ENCODE measurements at places on chromosomes 4 and X.

- DNase-seq, result no peak
Observed at GRCh38 chrX:78102091-78102490, 2.0 kb upstream of the PGK1 start.

DNA sequence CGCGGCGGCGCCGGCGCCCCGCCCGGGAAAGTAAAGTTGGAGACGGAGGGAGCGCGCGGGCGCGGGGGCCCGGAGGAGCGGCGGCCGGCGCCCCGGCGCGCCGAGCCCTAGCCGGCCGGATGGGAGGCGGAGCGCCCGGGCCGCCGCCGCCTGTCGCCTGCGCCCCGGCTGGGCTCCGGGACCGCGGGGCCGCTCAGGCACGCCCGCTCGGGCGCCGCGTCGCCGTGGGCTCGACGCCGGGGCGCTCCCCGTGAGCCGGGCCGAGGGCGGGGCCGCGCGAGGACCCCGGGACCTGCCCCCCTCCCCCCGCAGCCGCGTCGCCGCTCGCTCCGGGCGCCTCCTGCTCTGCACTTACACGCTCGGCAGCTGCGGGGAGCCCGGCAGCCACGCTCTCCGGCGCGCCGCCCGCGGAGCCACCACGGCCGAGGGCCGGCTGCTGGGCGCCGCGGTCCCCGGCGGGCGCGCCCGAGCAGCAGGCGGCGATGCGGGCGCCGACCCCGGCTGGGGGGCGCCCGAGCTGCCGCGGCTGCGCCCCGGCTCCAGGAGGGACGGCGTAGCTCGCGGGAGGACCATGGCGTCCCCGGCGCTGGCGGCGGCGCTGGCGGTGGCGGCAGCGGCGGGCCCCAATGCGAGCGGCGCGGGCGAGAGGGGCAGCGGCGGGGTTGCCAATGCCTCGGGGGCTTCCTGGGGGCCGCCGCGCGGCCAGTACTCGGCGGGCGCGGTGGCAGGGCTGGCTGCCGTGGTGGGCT is at the start of gene ADRA2C:
TSS of gene ADRA2C (plus strand) at position 350 of the 749 bp plus-strand sequence. CDS start at position 572, 222 bp downstream.
- no peak for DNase-seq

DNA sequence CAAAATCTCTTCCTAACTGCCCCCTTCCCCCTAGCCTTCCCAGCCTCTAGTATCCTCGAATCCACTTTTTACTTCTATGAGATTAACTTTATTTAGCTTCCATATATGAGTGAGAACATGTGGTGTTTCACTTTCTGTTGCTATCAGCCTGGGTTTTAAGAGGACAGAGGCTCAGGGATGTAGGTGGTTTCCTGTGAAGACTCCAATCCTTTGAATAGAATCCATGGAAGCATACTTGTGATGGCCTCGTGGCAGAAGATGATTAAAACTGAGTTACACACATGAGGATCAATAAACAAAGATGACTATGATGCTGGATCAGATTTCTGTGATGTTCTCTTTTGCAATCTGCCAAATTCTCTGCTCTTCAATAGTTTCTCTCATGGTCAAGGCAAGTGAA is 29.8 kb downstream of the CD99L2 start:
- DNase-seq, result no peak

- no peak for DNase-seq
Observed at GRCh38 chrX:112087545-112087944, 5.0 kb upstream of the TRPC5 start.

DNA sequence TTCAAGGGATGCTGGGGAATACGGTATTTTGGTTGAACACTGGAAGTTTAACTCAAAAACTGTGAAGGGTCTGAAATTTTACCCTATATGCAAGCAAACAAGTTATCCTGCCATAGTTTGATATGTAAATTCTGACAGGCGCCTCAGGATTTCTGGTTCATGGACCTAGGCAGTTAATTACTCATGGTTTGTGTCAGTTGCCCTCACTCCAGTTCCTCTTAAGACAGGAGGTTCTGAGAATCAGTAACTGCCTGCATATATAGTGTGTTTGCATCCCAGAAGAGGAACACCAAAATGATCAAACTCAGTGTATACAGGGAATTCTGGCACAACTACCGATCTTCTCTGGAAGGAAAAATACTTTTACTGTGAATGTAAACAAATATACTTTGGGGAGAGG is 360.4 kb upstream of the NWD2 start:
- DNase-seq, result no peak

GRCh38 chr4:111707491-111707890 is 437.8 kb upstream of the FAM241A start:
- DNase-seq, result no peak

DNA sequence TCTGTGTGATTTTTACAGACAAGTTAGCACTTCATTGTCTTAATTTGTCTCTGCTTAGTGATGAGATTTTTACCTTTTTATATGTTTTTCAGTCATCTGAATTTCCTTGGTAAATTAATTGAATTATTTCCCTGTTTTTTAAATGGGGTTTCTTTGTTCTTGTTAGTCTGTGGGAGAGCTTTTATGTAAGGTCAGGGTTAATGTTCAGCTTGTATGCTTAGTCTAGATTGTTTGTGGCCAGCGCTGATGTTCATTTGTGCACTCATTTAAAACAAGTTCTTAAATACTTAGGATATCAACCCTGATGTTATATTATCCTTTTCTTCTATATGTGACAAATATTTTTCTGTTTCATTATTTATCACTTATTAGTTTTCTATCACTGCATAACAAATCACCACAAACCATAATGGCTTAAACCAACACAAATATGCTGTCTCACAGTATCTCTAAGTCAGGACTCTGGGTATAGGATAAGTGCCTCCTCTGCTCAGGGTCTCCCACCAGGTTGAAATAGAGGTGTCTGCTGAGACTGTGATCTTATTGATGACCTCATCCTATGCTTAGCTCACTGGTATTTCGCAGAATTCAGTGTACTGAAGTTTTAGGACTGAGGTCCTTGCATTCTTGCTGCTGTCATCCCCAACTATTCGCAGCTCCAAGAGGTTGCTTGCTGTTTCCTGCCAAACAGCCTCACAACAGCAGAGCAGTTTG is 53.2 kb downstream of the ATP10D start:
- DNase-seq, result no peak

- DNase-seq, result no peak
Observed at GRCh38 chr4:127668770-127669169, 36.0 kb downstream of the INTU start.

GRCh38 chr4:156971676-156972378 is at the start of gene PDGFC:
TSS of gene PDGFC (minus strand) at chr4:156971799. CDS start at chr4:156970903, 896 bp downstream.
- no peak for DNase-seq

- no peak for DNase-seq
Observed at GRCh38 chr4:153189016-153189801, 15.0 kb upstream of the TRIM2 start.

DNA sequence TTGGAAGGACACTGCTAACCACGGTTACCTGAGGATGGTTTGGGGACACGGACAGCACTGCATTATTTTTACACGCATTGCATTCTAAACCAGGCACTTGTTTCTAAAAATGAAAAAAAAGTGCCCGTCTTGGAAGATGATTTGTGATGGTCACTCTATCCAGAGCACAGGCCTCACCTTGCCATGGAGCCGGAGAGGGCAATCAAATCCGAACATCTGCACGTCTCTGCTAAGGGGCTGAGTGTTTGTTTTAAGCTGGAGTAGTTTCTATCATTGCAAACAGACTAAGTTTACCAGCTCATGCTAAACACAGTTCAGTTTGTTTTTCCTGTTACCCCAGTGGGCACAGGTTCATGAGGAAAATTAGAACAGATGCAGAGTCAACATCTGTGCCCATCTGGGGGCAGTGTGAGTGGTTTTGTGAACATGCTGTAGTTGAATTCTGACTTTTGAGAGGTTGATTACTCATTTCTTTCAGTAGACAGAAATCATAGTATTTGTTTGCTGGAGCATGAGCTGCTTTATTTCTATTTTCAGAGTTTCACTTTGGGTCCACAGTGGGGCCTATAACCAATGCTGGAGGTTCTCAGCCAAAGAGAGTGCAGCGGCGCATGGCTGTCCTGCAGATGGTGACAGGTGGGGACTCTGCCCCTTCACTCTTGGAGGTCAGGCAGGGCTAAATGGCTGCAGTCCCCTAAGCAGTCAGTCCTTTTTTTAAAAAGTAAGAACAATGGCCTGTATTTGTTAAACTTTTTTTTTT is 65.4 kb upstream of the ENPP6 start:
- no peak for DNase-seq

DNA sequence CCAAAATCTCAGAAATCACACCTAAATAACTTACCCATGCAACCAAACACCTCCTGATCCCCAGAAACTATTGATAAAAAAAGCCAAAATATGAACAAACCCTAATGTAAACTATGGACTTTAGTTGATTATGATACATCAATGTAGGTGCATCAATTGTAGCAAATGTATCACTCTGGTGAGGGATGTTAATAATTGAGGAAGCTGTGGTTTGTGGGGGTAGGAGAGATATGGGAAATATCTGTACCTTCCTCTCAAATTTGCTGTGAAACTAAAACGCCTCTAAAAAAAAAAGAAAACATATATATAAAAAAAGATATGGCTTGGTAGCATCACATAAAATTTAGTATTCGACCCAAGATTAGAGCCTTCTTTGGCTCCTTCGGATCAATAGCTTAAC is 144.3 kb upstream of the CPEB2 start:
- DNase-seq, result no peak

GRCh38 chr4:105670684-105671083 is 37.8 kb downstream of the INTS12 start:
- no peak for DNase-seq

DNA sequence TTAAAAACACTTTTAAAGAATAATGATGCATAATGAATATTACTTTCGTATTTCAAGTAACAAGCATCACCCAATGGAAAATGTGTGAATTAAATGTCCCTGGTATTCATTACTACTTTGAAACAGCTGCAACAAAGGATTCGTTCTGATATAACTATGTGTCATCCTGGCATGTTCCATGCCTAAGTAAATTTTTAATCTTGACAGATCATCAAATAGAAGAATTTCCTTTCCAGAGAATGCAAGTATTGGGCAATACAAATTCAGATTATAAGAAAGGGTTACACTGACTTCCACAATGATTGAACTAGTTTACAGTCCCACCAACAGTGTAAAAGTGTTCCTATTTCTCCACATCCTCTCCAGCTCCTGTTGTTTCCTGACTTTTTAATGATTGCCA is 105.3 kb downstream of the SPCS3 start:
- DNase-seq, result no peak

DNA sequence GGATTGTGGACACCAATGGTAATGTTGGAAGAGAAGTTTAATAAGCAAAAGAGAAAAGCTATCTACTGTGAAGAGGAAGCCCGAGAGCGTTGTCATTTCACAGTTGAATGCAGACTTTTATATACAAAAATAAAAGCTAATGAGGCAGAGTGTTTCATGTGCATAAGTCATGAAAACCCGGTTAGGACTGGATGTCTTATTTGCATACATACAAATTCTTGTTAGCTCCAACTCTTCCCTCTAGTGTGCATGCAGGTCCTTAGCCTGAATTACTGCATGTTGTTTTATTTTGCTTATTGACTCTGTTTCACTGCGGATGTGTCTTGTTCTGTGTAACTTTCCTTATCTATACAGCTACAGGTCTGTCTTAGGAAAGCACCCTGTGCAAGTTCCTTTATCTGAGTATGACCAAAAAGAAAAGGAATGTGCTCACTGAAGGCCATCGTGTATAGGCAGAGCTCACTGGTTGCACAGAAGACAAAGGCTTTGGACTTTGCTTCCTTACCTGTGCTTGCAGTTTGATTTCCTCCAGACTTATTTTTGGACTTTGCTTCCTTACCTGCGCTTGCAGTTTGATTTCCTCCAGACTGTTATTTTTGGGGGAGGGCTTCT is 25.1 kb upstream of the UGT2B11 start:
- no peak for DNase-seq

DNA sequence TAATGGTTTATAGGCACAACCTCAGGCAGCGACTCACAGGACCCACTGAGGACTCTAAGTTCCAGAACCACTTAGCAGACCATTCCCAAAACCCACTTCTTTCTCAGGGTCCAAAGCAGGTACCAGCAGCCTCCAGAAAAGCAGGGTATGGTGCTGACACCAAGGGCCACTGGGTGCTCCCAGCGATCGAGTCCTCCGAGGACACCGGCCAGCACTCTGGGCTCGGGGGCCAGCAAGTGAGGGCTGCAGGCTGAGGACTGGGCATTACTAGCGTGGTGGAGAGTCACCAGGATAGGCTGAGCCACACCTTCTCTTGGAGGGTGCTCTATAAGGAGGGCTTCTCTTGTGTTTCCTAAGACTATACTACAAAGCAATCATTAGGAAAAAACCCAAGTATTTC is 19.3 kb downstream of the LETM1 start:
- no peak for DNase-seq

DNA sequence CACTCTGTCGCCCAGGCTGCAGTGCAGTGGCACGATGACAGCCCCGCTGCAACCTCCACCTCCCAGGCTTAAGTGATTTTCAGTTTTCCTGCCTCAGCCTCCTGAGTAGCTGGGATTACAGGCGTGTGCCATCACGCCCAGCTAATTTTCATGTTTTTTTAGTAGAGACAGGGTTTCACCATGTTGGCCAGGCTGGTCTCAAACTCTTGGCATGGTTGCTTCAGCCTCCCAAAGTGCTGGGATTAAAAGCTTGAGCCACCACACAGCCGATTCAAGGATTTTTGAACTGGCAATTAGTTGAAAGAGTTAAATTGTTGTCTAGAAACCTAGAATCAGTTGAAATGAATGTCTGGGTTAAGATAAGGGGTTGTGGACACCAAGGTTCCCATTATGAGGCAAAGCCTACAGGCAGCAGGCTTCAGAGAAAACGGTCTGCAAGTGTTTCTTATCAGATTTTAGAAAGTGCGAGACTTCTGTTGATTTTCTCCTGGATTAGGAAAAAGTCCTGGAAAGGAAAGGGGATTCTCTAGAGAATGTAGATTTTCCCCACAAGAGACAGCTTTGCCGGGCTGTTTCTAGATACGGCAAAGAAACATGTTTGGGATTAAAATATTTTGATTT is 8.3 kb upstream of the CCNI start:
- DNase-seq, result no peak

DNA sequence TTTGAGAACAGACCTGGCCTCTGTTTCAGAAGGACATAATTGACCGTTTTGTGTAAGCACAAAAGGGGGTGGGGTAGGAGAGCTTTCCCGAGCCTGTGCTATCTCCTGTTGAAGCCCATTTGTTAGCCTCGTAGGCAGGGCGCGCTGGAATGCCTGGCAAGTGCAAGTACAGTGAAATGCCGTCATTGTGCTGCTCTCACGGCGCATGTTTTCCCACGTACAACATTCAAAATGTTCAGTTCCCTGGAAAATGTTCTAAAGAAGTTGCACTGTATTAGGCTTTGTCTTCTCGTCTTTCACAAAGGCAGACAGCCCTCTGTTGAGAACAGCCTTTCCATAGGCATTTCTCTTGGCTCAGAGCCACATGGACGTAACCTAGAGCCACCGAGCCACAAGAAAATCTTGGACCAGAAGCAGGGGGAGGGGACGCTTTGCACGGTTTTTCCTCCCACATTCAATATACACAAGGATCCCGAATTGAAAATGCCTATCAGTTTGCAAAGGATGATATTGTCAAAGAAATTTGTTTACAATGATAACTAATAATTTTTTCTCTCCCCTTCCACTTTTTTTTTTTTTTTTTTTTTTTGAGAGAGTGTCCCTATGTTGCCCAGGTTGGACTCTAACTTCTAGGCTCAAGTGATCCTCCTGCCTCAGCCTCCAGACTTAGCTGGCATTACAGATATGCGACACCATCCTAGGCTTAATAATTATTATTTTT is 54.6 kb upstream of the RAPGEF2 start:
- DNase-seq, result no peak

- no peak for DNase-seq
Observed at GRCh38 chr4:27101126-27101525, 240.5 kb downstream of the STIM2 start.
